ENCODE measurements at places on chromosomes 1 and 21.
A peak's percentile ranks its signal among the peaks of the same experiment; 100 is the strongest.

DNA sequence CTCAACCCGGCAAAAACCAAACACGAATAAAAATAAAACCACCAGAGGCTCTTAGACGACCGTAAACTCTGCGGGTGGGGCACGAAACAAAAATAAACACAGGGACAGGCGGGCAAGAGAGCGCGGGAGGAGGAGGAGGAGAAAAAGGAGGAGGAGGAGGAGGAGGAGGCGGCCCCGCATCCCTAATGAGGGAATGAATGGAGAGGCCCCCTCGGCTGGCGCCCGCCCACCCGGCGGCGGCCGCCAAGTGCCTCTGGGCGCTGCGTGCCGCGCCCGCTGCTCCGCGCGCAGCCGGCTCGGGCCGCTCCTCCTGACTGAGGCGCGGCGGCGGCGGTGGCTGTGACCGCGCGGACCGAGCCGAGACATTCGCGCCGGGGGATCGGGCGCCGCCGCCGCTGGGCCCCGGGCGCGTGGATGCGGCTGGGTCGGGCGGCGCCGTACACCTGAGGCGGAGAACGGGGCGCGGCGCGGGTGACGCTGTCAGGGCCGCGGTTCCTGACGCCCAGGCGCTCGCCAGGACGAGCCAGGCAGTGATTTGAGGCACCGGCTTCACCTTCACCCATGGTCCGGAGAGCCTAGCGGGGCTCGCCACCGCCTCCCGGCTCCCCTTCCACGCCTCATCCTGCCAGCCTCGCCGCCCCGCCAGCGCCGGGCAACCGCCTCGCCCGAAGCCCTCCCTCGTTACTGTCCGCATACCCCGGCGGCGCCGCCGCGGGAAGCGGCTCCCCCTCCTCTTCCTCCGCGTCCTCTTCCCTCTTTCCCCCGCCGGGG is at the start of gene MARK1:
TSS of gene MARK1 (plus strand) at position 229 of the 771 bp plus-strand sequence. CDS start 687 bp downstream, outside the sequence.
- no peak for DNase-seq

- DNase-seq, result no peak
These were observed 95.4 kb upstream of the USP24 start for GRCh38 chr1:55310505-55310971.

DNA sequence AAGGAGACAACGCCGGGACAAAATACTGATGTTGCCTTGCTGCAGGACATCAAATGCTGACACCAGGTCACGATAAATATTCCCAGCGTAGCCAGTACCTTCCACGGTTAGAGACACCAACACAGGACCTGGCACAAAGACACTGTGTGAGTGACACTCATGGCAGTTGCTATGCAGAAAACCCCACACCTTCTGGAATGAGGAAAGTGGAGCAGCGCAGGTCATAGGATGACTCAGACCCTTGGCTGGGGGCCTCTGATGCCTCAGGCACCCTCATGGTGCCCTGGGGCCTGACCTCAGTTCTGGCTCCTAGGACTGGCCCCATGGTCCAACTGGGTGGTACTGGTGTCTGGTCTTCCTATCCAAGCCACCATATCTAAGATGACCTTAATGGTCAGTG is 7.0 kb downstream of the DCST2 start:
- DNase-seq, result no peak

- DNase-seq, result no peak
These were observed 9.4 kb downstream of the E2F2 start for GRCh38 chr1:23521588-23521987.

GRCh38 chr1:15099441-15100120 is 54.0 kb upstream of the TMEM51 start:
- DNase-seq, result no peak

GRCh38 chr1:112242470-112242869 is 153.5 kb upstream of the CTTNBP2NL start:
- DNase-seq, result no peak

- no peak for DNase-seq
These were observed 9.6 kb upstream of the PLA2G4A start for GRCh38 chr1:186819126-186819525.

GRCh38 chr1:18868801-18869424 is 9.5 kb upstream of the TAS1R2 start:
- no peak for DNase-seq

DNA sequence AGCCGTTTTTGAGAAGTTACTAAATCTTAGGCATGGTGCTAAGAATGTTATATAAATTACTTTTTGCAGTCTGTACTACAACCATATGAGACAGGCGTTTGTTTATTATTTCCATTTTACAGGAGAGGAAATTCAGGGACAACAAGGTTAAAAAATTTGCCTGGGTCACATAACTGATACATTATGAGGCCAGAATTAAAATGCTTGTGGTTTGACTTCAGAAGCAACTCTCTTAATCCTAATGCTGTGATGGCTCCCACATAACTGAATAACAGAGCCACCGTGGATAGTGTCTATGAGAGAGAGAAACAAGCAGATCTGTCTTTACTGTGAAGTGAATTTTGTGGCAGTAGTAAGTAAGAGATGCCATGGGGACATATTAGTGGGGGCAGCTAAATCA is 184.9 kb downstream of the NCAM2 start:
- no peak for DNase-seq

GRCh38 chr1:231638647-231639046 is 12.1 kb downstream of the DISC1 start:
- no peak for DNase-seq

- no peak for DNase-seq
These were observed 15.7 kb downstream of the PKNOX1 start for GRCh38 chr21:42989816-42990650.

DNA sequence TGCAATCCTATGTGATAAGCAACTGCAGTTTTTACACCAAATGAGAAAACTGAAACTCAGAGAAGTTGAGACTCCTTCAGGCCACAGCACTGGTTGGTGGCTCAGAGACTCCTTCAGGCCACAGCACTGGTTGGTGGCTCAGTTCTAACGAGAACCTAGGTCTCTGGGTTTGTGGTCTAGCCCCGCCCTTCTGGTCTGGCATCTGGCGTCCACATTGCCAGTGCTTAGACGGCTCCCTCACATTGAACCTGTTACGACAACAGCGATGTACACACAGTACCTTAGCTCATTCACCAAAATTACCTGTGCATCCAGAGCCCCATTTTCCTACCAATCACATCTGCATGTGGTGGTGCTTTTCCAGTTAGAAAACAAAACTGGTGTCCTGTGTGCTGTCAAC is 66.1 kb downstream of the NID1 start:
- peak; percentile 56 for DNase-seq

DNA sequence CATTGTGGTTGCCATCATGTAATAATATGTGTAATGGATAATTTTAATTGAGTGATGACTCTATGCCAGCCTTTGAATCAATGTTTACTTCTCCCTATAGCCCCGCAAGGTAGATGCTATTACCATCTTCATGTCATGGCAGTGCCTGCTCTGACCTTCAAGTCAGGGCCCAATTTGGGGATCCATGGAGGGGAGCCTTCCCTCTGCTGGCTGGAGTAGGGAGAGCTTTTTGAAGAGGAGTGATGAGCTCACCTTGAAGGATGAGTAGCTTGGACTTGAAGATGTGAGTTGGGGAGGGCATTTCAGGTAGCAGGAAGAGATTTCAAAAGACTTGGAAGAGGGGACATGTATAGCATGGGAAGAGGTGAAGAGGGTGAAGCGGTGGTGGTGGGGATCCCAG is 189.2 kb downstream of the FOXD2 start:
- no peak for DNase-seq

All from activated naive CD4-positive, alpha-beta T cell treated with Interleukin-2 at 50 U/mL for 16 hours (primary cell).